HEK293T (cell line): ENCODE measurements at places on chromosomes 13 and 19.
A peak's percentile ranks its signal among the peaks of the same experiment; 100 is the strongest.

GRCh38 chr13:93967286-93967685 is 512.2 kb downstream of the DCT start:
- DNase-seq: no peak

DNA sequence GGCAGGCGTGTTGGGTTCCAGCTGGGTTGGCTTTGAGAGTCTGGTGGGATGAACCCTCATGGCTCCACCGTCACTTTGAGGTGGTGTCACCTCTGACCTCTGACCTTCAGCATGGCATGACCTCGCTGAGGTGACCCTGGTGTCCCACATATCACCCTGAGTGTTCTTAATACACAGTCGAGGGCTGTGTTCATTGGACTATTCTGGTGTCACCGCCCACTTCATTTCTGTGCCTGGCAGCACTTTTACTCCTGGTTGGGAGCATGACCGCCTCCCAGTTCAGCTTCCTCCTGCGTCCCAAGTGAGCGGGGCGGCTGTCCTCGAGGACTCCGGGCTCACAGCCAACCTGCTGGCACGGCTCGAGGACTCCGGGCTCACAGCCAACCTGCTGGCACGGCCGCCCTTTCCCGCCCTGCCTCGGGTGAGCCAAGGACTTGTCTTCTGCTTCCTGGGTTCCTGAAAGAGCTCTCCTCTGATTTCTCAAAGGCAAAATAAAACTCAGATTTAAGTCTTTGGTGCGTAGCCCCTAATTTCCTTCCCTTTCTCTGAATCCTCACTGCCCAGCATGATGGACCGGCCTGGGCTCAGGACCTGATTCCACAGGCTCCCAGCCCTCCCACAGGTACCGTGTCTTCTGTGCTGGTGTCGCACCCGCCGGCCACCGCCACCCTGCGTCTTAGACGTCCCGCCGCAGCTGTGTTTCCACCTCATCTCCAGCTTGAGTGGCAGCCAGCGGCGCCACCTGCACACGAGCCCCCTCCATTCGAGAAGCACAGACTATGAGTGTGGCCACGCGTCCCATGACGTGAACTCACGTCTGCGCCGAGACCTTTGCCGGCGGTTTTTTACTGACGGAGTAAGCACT is 10.4 kb downstream of the ATP4B start:
- no peak for DNase-seq

DNA sequence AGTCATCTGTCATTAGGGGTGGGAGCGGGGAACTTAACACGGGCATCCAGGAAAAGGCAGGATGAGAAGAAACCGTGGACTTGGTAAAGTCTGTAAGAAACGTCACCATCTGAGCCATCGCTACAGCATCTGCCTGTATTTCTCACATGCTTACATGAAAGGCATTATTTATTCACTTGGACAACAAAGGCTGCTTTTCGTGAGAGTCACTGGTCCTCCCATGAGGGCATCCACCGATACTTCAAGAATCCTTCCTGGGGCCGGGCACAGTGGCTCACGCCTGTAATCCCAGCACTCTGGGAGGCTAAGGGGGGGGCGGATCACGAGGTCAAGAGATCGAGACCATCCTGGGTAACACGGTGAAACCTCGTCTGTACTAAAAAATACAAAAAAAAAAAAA is 16.1 kb downstream of the ZNF446 start:
- DNase-seq: no peak

DNA sequence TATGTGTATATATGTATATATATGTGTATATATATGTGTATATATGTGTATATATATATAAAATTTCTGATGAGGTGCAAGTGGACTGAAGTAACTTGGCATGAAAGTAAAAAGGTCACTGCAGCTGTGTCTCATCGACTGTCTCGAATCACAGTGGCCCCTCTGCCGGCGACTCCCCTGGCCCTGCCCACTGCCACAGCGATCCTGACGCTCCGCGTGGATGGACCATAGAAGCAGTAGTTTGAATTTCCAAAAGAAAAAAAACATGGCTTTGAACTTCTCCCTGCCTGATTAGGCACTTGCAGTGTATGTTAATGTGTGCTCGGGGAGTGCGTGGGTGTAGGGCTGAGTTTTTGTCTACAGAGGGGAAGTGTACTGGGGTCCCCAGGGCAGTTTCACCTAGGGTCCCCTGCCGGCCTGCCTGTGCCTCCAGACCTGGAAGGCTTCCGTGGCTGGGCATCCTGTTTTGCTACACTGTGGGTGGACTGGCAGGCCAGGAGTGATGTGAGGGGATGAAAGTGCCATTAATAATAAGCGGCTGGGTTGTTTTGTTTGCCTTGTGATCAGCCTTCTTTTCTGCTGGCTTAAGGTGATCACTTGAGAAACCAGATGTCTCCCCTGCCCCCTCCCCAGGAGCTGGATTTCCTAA is 10.8 kb downstream of the ZIC5 start:
- DNase-seq: no peak

GRCh38 chr13:73138276-73138637 is 79.5 kb downstream of the KLF5 start:
- DNase-seq: no peak

GRCh38 chr13:76971215-76971614 is 20.7 kb upstream of the CLN5 start:
- no peak for DNase-seq

- DNase-seq: no peak
These were observed 73.1 kb downstream of the ABCC4 start for GRCh38 chr13:95228130-95228529.

- peak; percentile 82 for DNase-seq
These were observed 16.1 kb upstream of the MADCAM1 start for GRCh38 chr19:480016-480855.

- DNase-seq: no peak
These were observed 7.2 kb upstream of the SERTM1 start for GRCh38 chr13:36666477-36667229.

GRCh38 chr13:102460806-102461205 is 59.0 kb upstream of the FGF14 start:
- no peak for DNase-seq

DNA sequence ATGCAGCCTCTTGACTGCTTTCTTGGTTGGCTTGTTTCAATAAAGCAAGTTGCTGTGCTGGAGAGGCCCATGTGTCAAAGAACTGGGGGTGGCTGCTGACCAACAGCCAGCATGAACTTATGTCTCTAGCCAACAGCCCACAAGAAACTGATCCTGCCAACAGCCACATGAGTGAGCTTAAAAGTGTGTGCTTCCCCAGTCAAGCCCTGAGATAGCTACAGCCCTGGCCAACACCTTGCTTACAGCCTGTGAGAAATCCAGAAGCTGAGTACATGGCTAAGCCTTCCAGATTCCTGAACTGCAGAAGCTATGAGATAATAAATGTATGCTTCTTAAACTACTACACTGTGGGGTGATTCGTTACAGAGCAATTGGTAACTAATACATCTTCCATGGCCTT is 38.9 kb upstream of the IPO5 start:
- DNase-seq: no peak

DNA sequence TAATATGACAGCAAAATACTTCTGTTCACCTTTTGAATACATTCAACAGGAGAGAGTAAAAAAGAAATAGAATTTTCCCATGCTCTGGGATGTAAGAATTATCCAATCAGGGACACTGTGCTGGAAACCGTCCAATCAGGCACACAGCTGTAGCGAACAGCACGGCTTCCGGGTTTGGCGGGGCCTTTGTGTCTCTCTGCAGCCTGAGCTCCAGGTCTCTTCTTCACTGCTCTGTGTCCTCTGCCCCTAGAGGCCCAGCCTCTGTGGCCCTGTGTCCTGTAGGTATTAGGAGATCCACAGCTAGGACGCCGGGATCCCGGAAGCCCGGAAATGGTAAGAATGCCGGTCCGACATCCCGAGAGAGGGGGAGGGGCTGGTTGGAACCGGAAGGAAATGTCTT is 92.7 kb downstream of the ZNF737 start:
- DNase-seq: no peak

DNA sequence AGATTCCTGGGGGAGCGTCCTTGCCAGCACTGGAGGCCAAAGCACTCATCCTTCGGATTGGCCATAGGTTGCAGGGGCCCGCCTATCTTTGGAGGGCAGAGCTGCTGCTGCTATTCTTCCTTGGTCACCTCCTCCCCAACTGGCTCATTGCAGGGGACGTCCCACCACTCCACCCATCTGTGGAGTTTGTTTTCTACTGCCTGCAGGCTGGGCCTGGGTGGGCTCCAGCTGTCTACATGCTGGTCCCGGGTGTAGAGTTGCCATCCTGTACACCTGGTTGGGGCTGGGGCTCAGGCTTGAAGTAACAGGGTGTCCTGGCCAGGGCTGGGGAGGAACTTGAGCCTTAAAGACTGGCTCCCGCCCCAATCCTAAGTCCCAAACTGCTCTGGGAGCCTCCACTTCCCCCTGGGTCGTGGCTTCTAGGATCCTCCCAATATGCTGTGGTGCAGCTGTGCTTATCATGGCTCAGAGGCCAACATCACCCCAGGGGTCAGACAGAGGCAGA is 2.1 kb downstream of the RNF225 start:
- DNase-seq: no peak

DNA sequence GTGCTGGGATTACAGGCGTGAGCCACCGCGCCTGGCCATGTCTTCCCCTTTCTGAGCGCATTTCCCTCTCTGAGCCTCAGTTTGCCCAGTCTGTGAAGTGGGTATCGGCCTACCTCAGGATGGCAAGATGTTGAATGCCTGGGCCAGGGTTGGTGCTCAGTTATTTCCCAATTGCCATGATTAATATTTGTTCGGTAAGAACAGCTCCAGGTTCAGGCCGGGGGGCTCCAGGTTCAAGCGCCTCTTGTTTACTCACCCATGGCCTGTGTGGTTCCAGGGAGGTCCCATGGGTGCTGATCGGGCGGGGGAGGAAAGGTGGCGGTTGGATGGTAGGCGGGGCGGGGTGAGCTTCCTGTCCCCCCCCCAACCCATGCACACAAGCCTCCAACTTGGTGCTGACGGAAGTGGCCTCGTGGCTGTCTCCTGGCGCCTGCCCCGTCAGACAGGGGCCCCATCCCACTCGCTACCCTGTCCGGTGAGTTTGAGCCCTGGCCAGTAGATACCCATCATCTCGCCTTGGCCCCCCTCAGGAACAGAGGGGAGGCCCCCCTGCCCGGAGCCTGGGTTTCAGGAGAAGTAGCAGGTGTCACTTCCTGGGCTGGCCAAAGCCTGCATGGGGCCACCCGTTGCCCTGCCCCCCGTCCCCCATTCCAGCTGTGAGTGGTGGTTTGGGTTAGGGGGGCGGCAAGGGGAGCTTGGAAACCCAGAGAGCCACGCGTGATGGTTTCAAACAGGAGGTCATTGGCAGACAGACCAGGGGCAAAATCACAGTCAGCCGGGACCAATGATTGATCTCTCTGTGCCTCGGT is at the start of gene FCHO1:
FCHO1 (plus strand) TSS at position 375 of the 809 bp plus-strand sequence. CDS start 3,688 bp downstream, outside the sequence.
- no peak for DNase-seq

DNA sequence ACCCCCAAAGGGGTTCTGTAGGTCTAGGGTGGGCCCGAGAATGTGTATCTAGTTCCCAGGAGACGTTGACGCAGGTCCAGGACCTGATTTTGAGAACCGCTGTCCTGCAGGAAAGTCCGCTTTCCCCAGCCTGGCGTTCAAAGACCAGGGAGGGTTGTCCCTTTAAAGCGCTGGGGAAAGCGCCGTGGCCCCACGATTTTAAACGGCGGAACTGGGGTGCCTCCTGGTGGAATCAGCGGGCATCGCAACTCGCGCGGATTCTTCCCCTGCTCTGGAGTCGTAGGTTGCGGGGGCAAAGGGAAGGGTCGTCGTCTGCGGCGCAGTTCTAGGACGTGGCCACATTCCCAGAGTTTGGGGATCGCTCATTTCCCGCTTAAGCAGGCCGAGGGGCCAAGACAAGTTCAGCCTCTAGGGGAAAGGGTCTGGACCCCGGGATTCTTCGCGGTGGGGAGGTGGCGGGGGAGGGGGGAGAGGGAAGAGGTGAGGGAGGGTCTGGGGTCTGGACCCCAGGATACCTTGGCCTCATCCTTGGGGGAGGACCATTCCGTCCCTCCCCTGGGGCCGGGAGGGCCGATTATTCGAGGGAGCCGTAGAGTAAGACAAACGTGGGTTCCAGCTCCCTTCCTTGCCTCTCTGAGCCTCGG is 7.7 kb downstream of the PNMA8B start:
- DNase-seq: peak; percentile 84

DNA sequence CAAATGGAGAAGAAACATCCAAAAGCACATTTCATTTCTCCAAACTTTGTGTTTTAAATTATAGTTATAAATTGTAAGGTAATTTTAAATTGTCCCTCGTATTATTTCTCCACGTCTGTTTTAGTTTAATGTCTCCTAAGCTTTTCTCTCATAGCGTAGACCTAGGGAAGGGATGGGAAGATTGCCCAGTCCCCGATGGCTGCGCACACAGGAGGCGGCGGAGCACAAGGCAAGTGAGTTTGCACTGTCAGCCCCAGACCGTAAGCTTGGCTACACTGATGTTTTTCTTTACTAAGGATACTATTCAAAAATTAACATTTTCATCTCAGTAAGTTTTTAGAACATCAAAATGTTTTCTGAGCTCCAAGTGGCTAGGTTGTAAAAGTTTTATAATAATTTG is 72.3 kb downstream of the GPR12 start:
- no peak for DNase-seq
